ENCODE measurements at places on chromosomes 13 and 19. TPM values are rescaled to one million over a fixed set of nuclear protein-coding genes. Genes with fewer than 3 reads are reported as not detected.

DNA sequence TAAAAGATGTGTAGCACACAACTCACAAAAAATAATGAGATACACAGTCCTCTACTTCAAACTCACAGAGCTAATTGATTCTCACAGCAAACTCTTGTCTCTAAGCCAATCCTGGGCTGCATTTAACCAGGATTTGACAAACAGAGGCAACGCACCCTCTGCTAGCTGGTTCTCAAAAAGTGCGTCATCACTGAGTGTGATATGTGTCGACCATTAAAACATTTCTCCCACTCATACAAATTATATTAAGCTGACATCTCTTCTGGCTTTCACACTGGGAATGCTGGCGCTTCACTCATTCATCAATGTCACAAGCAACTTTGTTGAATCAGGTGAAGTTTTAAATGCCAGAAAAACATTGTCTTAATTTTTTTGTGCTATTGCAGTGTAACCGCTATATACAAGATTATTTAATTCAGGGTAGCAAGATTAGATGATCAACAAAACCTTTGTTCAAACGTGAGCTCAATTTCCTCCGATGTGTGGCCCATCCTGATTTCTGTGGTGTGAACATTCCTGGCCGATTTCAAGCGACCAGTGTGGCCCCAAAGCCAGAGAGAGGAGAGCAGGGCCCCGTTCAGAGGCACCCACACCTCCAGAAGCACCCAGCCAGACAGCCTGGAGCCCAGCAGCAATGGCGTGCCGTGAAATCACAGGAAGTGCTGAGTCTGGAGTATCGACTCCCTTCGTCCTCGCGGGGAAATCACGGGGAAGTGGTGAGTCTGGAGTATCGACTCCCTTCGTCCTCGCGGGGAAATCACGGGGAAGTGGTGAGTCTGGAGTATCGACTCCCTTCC is 49.4 kb downstream of the RASA3 start:
- H3K27me3 ChIP-seq, result no peaks in the 10 kb centered on the region
- H3K36me3 ChIP-seq, result no peaks in the 10 kb centered on the region
- no peak for DNase-seq
- H3K4me3 ChIP-seq, result no peak overlapping the region
- H3K27ac ChIP-seq, result no peak overlapping the region
- H3K4me1 ChIP-seq, result peaks cover 12% of the 10 kb centered on the region

Gene CCNA1
- 1.1 TPM for polyA plus RNA-seq

DNA sequence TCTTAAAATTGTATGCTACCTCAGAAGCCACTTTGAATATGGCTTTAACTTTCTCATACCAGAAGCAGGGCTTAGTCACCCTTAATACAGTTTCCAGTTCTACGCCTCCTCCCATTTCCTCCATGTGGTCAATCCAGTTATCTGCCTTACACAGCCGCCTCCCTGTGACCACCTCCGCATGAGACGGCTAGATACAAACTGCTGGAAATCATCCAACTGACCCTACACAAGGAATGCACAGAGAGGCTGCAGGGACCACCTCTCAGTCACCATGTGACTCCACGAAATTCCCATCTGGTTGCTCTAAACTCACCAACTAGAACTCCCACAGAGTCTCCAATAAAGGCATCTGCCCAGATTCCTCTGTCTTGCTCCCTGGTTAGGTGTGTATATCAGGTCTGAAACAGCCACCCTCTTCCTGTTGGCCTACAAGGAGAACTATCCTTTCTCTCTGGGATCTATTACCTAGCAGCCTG is 6.8 kb downstream of the ZNF564 start:
- H3K27ac ChIP-seq, result no peak overlapping the region
- no peaks in the 10 kb centered on the region for H3K27me3 ChIP-seq
- peaks cover 3% of the 10 kb centered on the region for H3K36me3 ChIP-seq
- no peak for DNase-seq
- no peaks in the 10 kb centered on the region for H3K4me1 ChIP-seq

GRCh38 chr13:103386341-103386740 is 320.1 kb upstream of the SLC10A2 start:
- no peak for DNase-seq
- H3K27me3 ChIP-seq, result no peaks in the 10 kb centered on the region
- H3K4me1 ChIP-seq, result no peaks in the 10 kb centered on the region
- no peak overlapping the region for H3K27ac ChIP-seq
- H3K4me3 ChIP-seq, result no peak overlapping the region

GRCh38 chr19:47097396-47098201 is 16.0 kb downstream of the ZC3H4 start:
- H3K4me1 ChIP-seq, result peaks cover 15% of the 10 kb centered on the region
- no peaks in the 10 kb centered on the region for H3K27me3 ChIP-seq
- H3K36me3 ChIP-seq, result peaks cover 5% of the 10 kb centered on the region
- no peak for DNase-seq
- H3K27ac ChIP-seq, result no peak overlapping the region

Gene LGALS7B
- polyA plus RNA-seq, result 7,133 TPM

DNA sequence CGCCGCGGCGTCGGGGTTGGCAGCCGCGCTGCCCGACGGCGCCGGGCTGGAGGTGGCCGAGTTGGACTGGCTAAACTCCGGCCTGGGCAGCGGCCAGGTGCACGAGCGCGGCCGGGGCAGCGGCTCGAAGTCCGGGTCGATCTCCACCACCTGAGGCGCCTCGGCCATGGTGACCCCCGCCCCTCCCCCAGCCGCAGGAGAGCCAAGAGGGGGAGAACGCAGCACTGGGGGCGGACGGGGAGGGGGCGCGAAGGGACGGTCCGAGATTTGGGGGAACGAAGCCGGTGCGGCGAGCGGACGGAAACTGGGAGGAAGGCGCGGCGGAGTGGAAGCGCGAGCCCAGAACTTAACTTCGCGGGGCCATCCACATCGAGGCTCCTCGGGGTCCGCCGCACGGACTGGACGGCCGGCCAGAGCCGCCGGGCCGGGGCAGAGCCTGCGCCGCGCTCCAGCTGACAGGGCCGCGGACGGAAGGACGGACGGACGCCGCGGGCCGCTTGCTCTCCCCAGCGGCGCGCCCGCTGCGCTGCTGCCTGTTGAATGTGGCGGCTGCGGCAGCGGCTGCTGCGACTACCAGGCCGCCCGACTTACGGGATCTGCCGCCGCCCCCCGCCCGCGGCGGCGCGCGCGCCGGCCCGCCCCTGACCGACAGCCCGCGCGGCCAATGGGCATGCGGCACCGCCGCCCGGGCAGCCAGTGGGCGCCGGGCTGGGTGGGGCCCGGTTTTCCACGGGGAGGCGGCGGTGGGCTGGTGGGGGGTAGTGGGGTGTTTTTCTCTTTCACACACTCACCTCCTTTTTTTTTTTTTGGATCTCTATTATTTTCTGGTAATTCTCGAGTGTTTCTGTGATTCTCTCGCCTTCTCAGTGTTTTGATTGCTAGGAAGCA is at the start of gene FOXO1:
FOXO1 (minus strand) TSS at position 597 of the 888 bp plus-strand sequence; CDS start at position 168, 429 bp downstream.
- H3K27ac ChIP-seq, result peak within 1 kb of the TSS; percentile 81
- H3K4me1 ChIP-seq, result peaks cover 27% of the 10 kb centered on the region
- H3K36me3 ChIP-seq, result no peaks in the 10 kb centered on the region
- DNase-seq, result no peak

- H3K4me3 ChIP-seq, result no peak overlapping the region
- DNase-seq, result no peak
- H3K4me1 ChIP-seq, result no peaks in the 10 kb centered on the region
- no peaks in the 10 kb centered on the region for H3K36me3 ChIP-seq
- H3K27me3 ChIP-seq, result no peaks in the 10 kb centered on the region
- H3K27ac ChIP-seq, result no peak overlapping the region
Observed at GRCh38 chr13:42893214-42893671, 98.8 kb downstream of the EPSTI1 start.

Gene DLEU7
- polyA plus RNA-seq, result not detected

Gene GRK1
- not detected for polyA plus RNA-seq

GRCh38 chr19:16361926-16362325 is 37.3 kb downstream of the KLF2 start:
- no peak overlapping the region for H3K4me3 ChIP-seq
- no peak overlapping the region for H3K27ac ChIP-seq
- peaks cover 3% of the 10 kb centered on the region for H3K36me3 ChIP-seq
- H3K4me1 ChIP-seq, result peaks cover 10% of the 10 kb centered on the region
- no peak for DNase-seq
- no peaks in the 10 kb centered on the region for H3K27me3 ChIP-seq

DNA sequence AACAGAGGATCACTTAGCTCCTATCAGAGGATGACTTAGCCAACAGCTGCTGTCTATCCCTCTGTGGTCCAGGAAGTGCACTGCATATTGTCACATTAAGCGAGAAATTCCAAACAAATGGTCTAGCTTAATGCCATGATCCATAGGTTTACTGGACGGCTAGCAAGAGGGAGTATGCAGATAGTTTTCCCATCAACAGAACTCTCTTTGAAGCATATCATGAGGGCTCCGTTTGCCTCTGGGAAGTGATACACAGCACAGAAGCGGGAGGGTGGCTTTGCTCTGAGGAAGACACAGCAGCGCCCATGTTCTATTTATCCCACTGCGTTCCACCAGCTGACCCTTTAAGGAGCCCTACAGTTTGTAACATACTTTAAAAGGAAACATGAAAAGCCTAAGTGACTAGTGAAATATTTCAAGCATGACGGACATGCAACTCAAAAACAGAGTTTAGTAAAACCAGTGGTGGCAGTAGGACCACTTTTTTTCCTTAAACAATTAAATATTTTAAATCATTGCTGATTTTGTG is 52.7 kb downstream of the COL4A1 start:
- no peaks in the 10 kb centered on the region for H3K27me3 ChIP-seq
- no peak overlapping the region for H3K4me3 ChIP-seq
- no peak for DNase-seq
- no peak overlapping the region for H3K27ac ChIP-seq
- peaks cover 36% of the 10 kb centered on the region for H3K4me1 ChIP-seq

DNA sequence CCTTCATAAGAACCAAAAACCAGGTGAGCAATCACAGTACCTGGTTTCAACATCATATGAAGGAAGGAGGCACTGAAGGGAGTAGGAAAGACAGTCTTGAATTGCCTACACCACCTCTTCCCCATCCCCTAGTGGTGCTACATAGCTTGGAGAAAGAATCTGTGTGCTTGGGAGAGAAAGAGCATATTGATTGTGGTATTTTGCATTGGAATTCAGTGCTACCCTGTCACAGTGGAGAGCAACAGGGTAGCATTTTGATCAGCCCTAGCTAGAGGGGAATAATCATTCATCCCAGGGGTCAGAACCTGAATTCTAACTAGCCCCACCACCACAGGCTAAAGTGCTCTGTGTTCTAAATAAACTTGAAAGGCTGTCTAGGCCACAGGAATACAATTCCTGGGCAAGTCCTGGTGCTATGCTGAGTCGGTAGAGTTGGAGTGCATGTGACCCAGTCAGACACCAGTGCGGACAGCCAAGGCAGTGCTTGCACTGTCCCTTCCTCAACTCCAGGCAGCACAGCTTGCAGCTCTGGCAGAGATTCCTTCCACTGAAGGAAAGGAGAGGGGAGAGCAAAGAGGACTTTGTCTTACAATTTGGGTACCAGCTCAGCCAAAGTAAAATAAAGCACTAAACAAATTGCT is 158.7 kb downstream of the VWA8 start:
- H3K4me3 ChIP-seq, result no peak overlapping the region
- no peak for DNase-seq
- H3K36me3 ChIP-seq, result peaks cover 3% of the 10 kb centered on the region
- H3K4me1 ChIP-seq, result peaks cover 14% of the 10 kb centered on the region

Gene RSPH6A
- not detected for polyA plus RNA-seq

GRCh38 chr19:13098277-13099072 is 4.2 kb downstream of the LYL1 start:
- H3K27ac ChIP-seq, result no peak overlapping the region
- H3K36me3 ChIP-seq, result peaks cover 2% of the 10 kb centered on the region
- H3K4me3 ChIP-seq, result no peak overlapping the region
- no peak for DNase-seq

Gene MBD3L2
- not detected for polyA plus RNA-seq

GRCh38 chr19:49555600-49556411 is 24.6 kb downstream of the NOSIP start:
- H3K27me3 ChIP-seq, result no peaks in the 10 kb centered on the region
- no peak for DNase-seq
- H3K4me1 ChIP-seq, result peaks cover 15% of the 10 kb centered on the region
- H3K27ac ChIP-seq, result no peak overlapping the region
- H3K36me3 ChIP-seq, result peaks cover 25% of the 10 kb centered on the region

Gene ZNF428
- polyA plus RNA-seq, result 13.9 TPM

- peak overlapping the region; percentile 69 for H3K27ac ChIP-seq
- H3K4me1 ChIP-seq, result peaks cover 73% of the 10 kb centered on the region
- peaks cover 5% of the 10 kb centered on the region for H3K36me3 ChIP-seq
- no peaks in the 10 kb centered on the region for H3K27me3 ChIP-seq
- DNase-seq, result no peak
- H3K4me3 ChIP-seq, result no peak overlapping the region
Observed at GRCh38 chr19:15280048-15280725, 47.9 kb upstream of the EPHX3 start.

Gene KDELR1
- 183 TPM for polyA plus RNA-seq

GRCh38 chr19:46471811-46472543 is 614 bp upstream of the PNMA8A start:
- DNase-seq, result no peak
- H3K4me1 ChIP-seq, result peaks cover 11% of the 10 kb centered on the region
- H3K4me3 ChIP-seq, result peak overlapping the region; percentile 34
- H3K27ac ChIP-seq, result no peak overlapping the region
- no peaks in the 10 kb centered on the region for H3K27me3 ChIP-seq
- no peaks in the 10 kb centered on the region for H3K36me3 ChIP-seq

GRCh38 chr13:31952641-31953380 is 78.8 kb upstream of the FRY start:
- H3K27ac ChIP-seq, result no peak overlapping the region
- no peak overlapping the region for H3K4me3 ChIP-seq
- H3K4me1 ChIP-seq, result no peaks in the 10 kb centered on the region
- H3K36me3 ChIP-seq, result no peaks in the 10 kb centered on the region

DNA sequence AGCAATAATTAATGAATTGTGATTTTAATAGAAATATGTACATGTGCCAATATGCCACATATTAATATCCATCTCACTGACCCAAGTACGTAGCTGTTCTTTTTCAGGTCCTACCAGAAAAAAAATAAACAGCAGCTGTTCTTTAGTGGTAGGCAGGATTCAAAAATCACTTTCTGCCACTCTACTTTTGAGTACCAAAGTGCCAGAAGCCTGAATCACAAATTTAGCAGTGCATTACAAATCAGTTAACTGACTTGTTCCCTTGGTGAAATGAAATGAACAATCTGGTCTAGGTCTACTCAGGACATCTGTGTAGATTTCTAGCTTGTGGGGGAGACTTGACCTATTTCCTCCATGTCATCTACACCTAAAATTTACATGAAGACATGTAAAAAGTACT is 775.5 kb upstream of the GPC6 start:
- no peak overlapping the region for H3K4me3 ChIP-seq
- no peak overlapping the region for H3K27ac ChIP-seq
- no peak for DNase-seq
- no peaks in the 10 kb centered on the region for H3K27me3 ChIP-seq

GRCh38 chr13:65913173-65913572 is 1317.0 kb downstream of the PCDH9 start:
- no peaks in the 10 kb centered on the region for H3K27me3 ChIP-seq
- H3K4me3 ChIP-seq, result no peak overlapping the region
- DNase-seq, result no peak
- no peak overlapping the region for H3K27ac ChIP-seq
- H3K36me3 ChIP-seq, result no peaks in the 10 kb centered on the region
- H3K4me1 ChIP-seq, result peaks cover 21% of the 10 kb centered on the region
